ENCODE measurements at places on chromosomes 7 and 10. TPM values are rescaled to one million over a fixed set of nuclear protein-coding genes. Genes with fewer than 3 reads are reported as not detected.

Gene SORBS1
- 4.0 TPM for total RNA-seq

Gene CFAP46
- total RNA-seq: 3.8 TPM

Gene MBL2
- not detected for total RNA-seq

Gene GPER1
- 0.55 TPM for total RNA-seq
